ENCODE measurements at places on chromosomes 5 and 9.

- peak; percentile 67 for DNase-seq
These were observed 23.5 kb upstream of the ALDOB start for GRCh38 chr9:101458963-101459631.

DNA sequence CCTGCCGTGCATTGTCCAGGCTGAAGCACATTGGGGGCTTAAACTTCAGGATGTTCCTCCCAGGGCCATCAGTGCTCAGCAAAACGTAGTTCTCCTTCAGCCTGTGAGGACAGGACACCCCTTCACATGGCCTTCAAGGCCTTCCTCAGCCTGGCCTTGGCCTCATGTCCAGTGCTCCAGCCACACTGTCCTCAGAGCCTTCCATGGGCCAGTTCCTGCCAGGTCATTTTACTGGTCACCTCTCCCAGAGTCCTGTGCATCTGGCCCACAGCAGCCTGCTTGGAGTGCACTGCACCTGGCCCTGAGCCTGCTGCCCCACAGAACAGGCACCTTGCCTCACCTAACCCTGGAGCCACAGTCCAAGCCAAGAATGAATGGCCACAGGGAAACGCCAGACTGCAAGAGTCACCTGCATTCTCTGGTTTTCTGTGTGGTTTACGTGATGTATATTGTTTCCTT lies 8.7 kb downstream of the HNRNPAB start:
- no peak for DNase-seq

DNA sequence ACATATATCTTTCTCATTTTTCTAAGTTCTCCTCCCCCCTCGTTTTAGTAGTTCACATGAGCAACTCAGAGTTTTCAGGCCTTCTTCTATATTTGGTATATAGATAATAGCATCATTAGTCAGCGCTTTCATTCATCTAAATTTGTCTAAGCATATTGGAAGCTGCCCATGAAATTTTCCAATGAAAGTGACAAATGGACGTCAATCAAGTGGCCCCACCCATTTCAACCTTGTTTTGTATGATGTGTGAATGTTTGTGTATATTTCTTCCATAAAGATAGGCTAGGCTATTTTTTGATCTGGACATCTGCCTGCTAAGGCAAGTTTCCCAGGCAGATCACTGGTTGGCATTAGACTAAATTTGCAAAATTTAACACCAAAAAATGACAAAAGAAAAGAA lies 104.0 kb upstream of the SSBP2 start:
- no peak for DNase-seq

GRCh38 chr5:110177729-110178128 lies 488.0 kb downstream of the MAN2A1 start:
- DNase-seq, result no peak

GRCh38 chr9:76032797-76033373 lies 142.4 kb downstream of the PCSK5 start:
- no peak for DNase-seq

DNA sequence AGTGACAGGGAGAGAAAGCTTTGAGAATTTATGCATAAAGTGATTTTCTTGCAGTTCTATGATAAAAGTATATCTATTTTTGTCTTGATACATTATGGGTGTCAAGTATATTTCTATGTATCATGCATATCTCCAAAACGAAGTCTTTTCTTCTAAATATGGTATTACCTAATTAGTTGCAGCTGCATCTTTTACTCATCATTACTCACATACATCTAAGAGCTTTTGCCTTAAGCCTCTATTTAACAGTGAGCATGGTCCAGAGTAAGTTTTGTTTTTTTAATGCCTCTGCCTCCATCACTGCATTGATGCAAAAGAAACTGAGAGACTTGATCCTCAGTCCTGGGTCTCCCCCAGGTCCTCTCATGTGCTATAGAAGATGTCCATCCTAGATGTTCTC lies 40.0 kb upstream of the SMC5 start:
- no peak for DNase-seq

- no peak for DNase-seq
These were observed 533 bp downstream of the SREK1IP1 start for GRCh38 chr5:64767959-64768357.

DNA sequence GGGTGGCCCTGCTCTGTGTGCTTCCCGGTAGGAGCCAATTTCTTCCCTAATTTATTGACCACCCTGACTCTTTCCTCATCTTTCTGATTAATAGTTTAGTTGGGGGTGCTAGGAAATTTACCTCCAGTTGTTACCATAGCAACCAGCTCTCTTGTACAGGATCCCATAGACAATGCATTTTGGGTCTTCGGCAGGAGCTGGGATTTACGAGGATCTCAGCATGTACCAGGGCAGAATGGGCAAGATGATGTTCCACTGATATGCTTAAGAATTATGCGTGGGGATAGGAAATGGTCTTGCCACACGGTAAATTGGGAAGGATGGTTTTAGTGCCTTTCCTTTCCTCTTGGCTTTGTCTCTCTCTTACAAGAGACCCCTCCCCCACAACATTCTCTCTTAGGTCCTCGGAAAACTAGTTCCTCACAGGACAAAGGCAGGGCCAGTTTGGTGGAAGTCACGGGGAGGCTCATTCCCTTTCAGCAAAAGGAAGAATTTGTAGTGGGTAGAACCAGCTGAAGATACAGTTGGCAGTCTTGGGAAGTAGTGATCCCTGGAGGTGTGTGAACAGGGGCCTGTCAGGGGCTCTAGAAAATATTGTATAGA lies 133.4 kb upstream of the SHB start:
- DNase-seq, result no peak

- no peak for DNase-seq
These were observed 57.4 kb upstream of the ANKRD55 start for GRCh38 chr5:56290378-56291078.

DNA sequence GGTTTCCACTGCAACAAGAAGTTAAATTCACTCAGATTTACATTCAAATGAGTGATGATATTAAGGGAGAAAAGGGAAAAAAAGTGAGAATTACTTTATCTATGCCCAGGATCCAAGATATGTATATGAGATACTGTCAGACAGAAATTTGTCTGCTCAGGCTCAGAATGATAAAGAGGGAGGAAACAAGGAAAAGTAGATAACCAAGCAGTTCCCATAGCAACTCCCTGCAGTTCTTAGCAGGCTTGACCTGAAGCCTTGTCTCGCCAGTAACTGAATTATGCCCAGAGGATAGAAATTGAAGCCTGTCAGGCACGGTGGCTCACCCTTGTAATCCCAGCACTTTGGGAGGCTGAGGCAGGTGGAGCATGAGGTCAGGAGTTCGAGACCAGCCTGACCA lies 304.4 kb downstream of the TLE1 start:
- no peak for DNase-seq

DNA sequence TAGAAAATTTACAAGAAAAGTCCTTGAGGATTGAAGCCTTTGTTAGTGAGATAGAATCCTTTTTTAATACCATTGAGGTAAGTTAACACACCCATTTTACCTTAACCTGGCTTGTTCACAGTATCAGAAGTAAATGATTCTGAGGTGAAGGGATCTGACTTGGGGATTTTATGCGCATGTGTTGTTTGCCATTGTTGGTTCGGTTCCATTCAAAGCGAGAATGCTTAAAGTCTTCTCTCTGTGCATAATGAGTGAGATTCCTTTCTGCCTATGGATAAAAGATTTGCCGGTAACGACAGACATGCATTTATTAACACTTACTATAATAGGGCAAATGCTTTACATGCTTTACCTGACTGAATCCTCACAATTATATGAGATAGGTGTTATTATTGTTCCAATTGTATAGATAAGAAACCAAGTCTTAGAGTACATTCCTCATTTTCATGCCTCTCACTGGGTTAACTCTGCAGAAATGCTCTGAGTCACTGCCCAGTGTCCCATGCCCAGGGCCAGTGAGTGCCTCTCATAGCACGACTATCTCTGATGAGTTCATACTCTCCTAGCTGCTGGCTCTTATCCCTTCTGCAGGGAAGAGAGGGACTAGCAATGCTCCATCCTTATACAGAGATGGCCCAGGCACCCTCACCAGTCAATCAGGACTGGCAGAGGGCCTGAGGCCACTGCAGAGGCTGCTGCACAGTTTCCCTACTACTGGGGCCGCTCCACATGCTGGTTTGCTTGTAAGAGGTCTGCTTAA lies 54.4 kb downstream of the CMYA5 start:
- no peak for DNase-seq

- DNase-seq, result no peak
These were observed 7.4 kb downstream of the CPEB4 start for GRCh38 chr5:173895401-173896165.

DNA sequence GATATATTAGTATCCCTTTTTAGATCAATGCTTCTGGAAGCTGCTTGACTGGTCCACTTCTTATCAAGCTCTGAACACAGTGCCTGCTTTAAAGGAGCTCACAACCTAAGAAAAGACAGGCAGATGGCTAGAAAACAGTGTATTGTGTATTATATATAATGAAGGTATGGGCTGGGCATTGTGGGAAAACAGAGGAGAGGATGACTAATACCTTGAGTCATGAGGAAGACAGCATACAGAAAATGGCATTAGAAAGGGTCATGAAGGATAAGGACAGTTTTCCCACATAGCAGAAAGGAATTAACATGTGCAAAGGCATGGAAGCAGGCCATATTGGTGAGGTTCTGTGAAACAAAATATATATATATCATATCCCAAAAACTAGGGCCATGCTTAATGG lies 309.6 kb downstream of the MLLT3 start:
- DNase-seq, result no peak

- no peak for DNase-seq
These were observed 803.1 kb upstream of the WWC1 start for GRCh38 chr5:167488371-167488770.

DNA sequence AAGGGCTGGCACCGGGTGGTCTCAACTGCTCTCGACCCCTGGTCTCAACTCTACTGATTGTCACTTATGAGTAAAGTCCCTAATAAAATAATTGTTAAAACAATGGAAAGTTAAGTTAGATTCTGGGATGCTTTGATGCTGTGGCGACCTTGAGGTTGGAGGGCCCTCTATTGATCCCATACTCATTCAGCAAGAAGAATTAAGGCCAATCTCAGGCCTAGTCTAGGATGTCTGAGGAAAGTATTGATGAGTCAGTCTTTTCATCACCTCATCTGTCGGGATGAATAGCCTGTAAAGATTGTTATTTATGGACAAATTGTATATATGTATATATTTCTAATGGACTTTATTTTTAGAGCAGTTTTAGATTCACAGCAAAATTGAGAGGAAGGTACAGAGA lies 50.8 kb downstream of the WDR36 start:
- no peak for DNase-seq

- no peak for DNase-seq
These were observed 208.0 kb downstream of the SGCD start for GRCh38 chr5:156534906-156535485.

DNA sequence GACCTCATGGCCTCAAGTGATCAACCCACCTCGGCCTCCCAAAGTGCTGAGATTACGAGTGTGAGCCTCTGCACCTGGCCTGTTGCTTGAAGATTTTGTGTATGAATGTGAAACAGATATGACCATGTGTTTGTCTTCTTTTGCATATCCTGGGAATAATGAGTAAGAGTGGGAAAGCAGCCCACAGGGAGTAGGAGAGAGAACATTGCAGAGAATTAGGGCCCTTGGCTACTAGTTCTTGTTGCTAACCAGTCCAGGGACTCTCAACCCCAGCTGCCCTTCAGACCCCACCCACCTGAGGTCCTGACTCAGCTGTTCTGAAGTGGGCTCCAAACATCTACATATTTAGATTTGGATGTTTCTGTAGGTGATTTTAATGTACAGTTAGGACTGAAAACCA lies 125.5 kb downstream of the MTX3 start:
- DNase-seq, result no peak

DNA sequence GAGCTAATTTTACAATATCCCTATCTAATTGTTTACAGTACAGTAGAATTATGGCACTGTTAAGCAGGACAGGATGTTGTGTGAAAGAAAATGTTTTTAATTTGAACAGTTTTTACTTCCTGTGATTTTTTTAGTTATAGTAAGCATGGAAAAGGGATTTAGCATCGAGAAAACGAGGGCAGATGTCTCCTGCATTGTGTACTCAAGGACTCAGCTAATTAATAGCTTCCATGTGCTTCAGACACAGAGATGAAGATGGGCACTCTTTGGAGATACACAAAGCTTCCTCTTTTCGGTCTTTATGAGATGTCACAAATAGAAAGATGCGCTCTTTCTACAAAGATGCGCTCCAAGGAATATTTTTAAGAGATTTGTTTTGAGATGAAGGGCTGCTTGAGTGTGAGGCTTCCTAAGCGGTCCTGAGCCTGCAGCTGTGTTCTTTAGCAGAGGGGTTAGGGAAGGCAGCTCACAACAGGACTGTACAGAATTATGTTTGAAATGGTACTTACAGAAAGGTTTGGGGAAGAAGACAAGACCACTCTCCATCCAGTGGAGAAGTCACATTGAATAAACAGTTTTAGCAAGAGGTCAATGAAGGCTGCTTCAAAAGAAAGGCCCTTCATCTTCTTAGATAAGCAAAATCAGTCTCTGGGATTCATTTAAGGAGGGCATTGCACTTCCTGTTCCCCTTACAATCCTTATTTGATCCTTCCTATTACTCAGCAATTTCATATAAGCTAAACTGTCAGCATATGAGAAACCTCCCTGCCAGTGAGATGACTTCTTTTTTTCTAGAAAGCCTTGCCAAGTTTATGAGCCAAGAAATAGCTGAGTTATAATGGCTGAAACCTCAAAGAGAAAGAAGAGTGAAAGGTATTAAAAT lies 311.5 kb downstream of the EFNA5 start:
- DNase-seq, result no peak

DNA sequence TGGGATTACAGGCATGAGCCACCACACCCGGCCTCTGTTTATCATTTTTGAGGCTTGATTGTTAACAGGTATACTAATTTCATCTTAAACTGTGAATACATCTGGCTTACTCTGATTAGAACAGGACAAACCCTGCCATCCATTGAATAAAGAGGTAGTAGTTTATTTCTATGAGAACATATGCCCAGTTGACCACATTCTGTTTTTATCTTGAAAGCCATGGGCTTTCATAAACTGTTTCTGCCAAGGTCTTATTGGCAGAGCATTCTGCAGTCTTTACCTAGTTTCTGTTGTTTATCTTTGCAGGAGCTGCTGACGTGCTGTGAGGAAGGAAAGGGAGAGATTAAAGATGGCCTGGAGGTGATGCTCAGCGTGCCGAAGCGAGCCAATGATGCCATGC lies 184.9 kb upstream of the OTULINL start:
- no peak for DNase-seq

- DNase-seq, result no peak
These were observed 15.7 kb downstream of the TTC23L start for GRCh38 chr5:34854459-34855174.

GRCh38 chr5:151298063-151298855 lies 5.3 kb downstream of the SLC36A3 start:
- no peak for DNase-seq

GRCh38 chr9:93354451-93354850 lies 97.0 kb upstream of the FAM120A start:
- no peak for DNase-seq

GRCh38 chr9:972501-973294 lies 3.8 kb upstream of the DMRT3 start:
- no peak for DNase-seq

GRCh38 chr9:16320338-16320902 lies 550.0 kb downstream of the BNC2 start:
- no peak for DNase-seq

GRCh38 chr9:87516222-87516925 lies 18.7 kb downstream of the DAPK1 start:
- DNase-seq, result no peak
